ENCODE measurements at places on chromosomes 3 and 15.

DNA sequence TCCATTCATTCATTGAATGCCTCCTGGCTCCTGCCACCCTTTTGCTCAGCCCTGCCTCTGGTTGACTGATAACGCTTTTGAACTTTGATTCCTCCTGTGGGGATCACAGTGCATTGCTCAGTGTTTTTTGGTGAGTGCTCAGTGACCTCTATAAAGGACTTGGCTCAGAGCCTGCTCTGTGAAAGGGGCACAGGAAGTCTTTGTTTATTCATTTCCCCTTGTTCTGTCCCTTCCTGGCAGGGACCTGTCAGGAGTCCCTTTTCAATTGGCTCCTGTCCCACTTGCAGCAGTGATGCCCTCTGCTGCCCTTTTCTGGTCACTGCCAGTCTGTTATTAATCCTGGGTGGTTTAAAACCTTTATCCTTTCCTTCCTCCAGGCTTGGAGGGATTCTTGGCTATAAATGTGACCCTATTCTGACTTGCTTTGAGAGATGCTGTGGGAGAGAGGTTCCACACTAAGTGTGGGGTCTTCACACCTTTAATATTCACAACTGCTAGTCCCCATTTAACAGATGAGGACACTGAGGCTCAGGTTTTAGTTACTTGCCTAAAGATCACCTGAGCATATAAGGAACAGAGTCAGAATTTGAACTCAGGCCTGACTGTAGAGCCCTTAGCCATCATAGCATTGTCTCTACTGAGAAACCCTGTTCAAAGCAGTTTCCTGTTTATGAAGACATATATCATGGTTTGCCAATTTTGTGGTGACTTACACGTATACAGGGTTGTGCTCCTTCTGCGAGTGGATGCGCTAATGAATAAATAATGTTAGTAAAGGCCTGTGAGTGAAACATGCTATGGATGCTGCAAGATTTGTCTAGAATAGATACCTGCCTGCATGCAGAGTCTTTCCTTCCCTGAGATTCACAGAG lies 23.2 kb upstream of the TATDN2 start:
- peak; percentile 71 for DNase-seq

- DNase-seq, result no peak
Observed at GRCh38 chr3:11212299-11212608, 58.0 kb downstream of the HRH1 start.

DNA sequence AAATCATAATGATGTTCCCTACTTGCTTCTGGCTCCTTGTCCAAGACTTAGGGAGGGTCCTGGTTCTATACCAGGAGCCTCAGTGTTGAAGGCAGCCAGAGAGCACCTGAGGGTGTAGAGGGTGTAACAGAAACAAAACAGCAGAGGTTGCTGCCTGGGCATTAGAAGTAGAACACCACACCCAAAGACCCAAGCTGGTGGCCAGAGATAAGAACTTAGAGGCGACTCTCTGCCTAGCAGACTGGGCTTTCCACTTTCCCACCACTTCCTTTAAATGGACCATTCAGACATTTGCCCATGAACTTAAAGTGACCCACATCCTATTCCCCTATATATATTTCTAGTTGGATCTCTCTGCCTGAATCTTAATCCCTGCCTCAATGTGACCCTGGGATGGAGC lies 189.8 kb downstream of the KLF13 start:
- DNase-seq, result no peak

- no peak for DNase-seq
Observed at GRCh38 chr3:122169911-122170310, 13.6 kb upstream of the CASR start.

DNA sequence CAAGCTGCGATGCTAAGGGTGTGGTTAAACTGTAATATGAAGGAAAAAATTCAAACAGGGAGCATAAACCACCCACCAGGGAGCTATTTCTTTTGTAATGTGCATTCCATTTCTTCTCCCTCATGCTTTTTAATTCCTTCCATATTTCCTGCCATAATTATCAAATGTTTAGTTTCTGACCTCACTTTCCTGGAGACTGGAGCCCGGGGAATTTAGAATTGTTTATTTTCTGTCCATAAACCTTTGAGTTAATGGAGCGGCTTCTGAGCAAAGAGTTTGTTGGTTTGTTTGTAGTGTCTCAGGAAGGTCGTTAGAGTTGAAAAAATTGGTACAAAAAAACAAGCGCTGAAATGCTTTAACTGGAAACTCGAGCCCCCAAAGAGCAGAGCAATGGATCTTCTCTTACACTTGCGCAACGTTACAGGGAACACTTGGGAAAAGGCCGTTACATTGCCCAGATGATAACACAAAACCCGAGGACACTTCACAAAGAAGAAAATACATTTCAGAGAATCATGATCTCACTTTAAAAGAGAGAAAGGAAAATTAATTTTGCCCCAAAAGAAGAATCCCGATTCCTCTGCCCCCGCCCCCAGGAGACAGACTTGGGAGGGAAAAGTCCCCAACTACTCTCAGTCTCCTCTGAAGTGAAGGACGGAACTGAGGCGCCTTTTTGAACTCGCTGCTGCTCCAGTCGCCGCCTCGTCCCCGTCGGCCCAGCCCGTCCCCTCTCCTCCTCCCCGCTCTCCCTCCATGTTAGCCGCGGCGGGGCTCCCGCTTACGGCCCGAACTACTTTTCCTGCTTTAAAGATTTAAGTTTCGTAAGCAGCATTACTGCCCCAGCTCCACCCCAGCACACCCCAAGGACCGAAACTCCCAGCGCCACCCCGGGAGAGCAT lies 842 bp downstream of the FSTL1 start:
- peak; percentile 35 for DNase-seq

- DNase-seq, result no peak
Observed at GRCh38 chr3:40660554-40660953, 135.8 kb downstream of the ZNF621 start.

- no peak for DNase-seq
Observed at GRCh38 chr15:94470492-94470891, 239.1 kb downstream of the MCTP2 start.

DNA sequence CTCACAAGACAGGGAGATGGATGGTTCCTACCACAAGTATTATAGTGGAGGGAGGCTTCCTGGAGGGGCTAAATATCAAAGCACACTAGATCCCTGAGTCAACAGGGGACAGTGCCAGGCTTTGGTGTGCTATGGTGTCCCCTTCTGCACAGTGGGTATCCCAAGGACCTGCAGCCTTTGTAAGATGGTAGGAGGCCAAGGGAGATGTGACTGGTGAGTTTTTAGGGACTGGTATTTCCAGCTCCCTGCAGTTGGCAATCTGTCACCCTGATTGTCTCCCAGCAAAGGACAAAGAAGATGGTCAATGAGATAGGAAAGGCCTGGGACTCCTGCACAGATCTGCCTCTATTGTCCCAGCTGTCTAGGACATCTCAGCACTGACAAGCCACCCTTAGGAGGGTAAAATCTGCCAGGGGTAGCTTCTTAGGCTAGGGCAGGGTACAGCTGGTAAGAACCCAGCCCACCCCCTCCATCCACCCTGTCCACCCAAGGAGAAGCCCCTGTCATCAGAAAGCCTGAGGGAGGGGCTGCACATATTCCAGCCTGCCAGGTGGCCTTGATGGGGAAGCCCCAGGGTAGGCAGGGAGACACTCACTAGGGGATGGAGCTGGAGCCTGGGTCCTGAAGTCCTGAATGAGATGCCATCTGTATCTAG lies 631 bp downstream of the CYP1A1 start:
- no peak for DNase-seq

GRCh38 chr15:47334805-47335535 lies 382.3 kb upstream of the SEMA6D start:
- no peak for DNase-seq

DNA sequence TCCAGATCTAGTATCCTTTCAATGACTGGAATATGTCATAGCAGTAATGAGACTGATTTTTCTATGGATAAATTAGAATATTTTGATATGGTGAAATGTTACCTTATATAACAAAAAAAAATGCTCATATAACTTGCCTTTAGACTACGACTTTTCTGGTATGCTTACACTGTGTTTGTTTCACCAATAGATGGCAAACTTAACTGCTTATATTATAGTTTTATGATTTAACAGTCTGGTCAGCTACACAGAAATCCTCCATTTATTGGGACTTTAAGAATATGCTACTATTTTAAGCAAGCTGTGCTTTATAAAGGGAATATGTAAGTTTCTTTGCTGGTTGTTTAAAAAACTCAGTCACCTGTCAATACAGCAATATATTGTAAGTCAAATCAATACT lies 205.6 kb downstream of the VGLL3 start:
- DNase-seq, result no peak

DNA sequence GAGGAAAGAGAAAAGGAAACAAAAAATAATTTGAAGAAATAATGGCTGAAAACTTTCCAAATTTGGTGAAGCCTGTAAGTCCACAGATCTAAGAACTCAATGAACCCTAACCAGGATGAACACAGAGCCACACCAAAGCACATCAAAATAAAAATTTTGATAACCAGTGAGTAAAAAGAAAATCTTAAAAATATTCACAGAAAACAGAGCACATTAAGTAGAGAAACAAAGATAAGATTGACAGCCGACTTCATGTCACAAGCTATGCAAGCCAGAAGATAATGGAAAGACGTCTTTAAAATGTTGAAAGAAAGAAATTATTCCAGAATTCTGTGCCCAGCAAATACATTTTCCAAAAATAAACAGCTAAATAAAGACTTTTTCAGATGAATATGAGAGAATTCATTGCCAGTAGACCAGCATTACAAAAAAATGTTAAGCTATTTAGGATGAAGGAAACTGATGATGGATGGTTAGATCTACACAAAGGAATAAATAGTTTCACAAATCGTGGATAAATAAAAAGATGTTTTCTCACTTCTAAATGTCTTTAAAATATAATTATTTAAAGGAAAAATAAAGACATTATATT lies 140.2 kb upstream of the SKOR1 start:
- peak; percentile 20 for DNase-seq

DNA sequence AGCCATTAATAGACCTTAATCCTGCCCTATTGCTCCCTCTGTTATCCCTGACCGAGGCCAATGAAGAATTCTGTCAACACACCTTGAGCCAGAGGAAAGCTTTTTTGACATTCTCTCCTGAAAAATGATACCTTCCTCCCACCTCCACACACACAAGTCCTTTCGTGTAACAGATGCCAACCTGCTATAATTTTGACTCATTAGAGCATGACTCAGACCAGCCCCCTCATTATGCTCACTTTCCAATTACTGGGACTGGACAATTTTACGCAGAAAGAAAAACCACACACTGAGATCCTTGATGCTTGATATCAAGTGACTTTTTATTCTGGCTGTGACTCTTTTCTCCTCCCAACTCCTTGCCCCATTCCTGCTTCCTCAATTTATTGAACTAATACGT lies 50.9 kb downstream of the LSAMP start:
- no peak for DNase-seq

DNA sequence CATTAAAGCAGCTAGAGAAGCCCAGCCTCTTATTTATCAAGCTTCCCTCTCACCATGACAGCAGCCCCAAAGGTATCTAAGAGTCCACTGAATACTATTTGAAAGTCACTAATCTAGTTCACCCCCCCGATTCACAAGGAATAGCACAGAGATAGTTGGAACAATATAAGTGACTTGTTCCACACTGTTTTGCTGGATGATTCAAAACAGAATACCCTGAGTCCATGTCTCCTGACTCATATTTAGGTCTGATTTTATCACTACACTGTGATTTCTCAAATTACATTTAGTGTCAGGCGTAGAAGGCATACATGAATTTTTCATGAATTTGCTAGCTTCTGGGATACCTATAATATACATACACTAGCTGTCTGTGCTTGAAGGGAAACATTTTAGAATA lies 18.7 kb upstream of the EOGT start:
- no peak for DNase-seq

GRCh38 chr15:75022783-75023180 lies 608 bp upstream of the PPCDC start:
- no peak for DNase-seq

GRCh38 chr3:140467104-140467577 lies 210.7 kb upstream of the TRIM42 start:
- no peak for DNase-seq

GRCh38 chr15:31392761-31393401 lies 66.2 kb downstream of the KLF13 start:
- DNase-seq, result peak; percentile 43

DNA sequence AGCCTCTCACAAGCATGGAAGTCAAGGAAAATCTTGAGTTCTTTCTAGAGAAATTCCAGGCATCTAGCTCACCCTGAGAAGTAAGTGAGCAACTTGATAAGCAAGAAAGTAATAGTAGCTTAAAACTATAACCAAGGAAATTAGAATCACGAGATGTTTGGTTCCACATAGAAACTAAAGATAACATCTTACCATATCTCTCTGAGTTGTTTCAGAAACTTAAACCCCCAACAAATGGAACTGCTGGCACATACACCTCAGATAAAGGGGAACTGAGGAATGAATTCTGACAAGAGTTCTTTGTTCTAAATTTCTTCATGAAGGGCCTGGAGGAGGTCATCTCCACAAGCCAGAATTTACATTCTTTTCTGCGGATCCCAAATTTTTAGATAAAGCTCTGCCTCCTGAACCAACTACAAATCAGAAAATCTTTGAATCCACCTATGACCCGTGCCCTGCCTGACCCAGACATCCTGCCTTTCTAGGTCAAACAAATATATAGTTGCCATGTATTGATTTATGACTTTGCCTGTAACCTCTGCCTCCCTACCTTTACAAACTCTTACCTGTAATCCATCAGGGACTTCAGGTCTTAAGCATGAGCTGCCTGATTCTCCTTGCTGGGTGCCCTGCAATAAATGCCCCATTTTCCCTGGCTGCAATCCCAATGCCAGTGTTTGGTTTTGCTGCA lies 26.4 kb upstream of the ABHD17C start:
- DNase-seq, result no peak

GRCh38 chr15:39400821-39401550 lies 179.9 kb upstream of the THBS1 start:
- DNase-seq, result no peak

GRCh38 chr3:53509494-53509893 lies 15.1 kb downstream of the CACNA1D start:
- DNase-seq, result no peak

GRCh38 chr15:39115379-39116057 lies 465.4 kb upstream of the THBS1 start:
- no peak for DNase-seq

GRCh38 chr15:70748281-70748747 lies 15.0 kb downstream of the UACA start:
- no peak for DNase-seq

GRCh38 chr3:24496529-24497482 lies 2.2 kb upstream of the THRB start:
- DNase-seq, result peak; percentile 69

- no peak for DNase-seq
Observed at GRCh38 chr15:71060983-71061382, 54.3 kb upstream of the THSD4 start.

All from HAP-1 (cell line).